Germinal center (tissue), 1 donor: ENCODE measurements at places on chromosomes 7 and 10.

- no peak for DNase-seq
Measured at GRCh38 chr7:27124902-27125689, 5.5 kb downstream of the HOXA4 start.

DNA sequence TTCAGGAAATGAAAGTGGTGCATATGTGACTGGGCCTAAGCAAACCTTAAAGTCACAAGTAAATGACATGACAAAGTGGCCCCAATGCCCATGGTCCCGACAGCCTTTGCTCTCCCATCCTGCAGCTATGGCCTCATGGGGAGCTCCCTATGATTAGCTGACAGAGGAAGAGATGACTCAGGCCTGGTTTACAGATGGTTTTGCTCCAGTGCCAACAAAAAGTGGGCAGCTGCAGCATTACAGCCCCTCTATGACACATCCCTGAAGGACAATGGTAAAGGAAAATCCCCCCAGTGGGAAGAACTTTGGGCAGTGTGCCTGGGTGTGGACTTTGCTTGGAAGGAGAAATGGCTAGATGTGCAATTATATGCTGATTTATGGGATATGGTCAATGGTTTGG is 105.1 kb upstream of the ADCY1 start:
- no peak for DNase-seq

GRCh38 chr7:85341121-85341520 is 154.3 kb upstream of the SEMA3D start:
- no peak for DNase-seq

DNA sequence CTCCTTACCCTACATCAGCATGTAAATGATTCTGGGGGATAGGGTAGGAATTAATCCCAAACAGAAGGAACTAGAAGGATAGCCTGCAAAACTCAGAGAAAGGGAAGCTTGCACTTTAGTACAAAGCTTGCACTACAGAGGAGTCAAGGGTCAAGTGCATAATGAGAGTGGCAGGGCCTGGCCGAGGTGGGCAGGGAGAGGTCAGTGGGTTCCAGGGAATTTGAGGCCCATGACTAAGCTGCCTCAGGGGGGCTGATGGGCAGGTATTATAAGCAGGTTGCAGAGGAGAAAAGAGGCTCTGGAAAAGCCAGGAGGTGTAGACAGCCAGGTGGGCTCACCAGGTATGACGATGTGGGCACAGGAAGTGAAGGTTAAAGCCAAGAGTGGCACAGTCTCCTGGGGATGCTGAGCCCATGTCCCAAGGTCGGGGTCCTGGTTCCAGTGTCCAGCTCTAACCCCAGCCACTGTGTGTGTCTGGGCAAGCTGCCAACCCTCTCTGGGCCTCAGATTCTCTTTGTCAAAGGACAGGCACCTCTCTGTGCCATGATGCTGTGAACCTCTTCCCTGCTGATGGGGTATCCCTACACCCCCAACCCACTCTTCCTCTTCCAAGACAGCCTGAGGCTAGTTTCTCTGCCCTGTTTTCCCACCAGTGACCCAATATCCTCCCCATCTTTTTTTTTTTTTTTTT is 32.0 kb upstream of the ELN start:
- no peak for DNase-seq

DNA sequence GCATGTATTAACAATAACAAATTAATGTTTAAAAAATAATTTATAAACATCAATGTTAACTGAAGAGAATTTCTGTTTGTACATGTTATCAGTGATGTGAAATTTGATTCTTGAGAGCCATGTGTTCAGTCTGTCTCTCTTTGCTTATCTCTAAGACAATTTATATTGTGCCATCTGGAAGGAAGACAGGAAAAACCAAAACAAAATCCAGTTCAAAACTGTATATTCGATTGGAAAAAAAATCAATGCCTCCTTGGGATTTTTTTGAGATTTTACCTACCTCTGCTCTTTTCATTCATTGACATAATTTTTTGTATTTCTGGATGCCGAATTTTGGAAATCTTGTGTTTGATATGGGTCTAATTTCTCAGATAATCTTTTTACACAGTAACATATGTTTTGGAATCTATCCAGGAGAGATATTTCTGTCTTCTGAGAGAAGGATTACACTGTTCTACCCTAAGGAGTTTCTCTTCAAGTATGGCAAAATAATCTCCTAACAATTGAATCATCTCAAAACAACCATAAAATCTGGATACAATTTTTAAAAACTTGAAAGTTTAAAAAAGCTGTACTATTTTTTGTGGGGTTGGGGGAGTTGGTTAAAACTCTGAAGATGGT is 311.9 kb upstream of the GNAI1 start:
- no peak for DNase-seq
